ENCODE measurements at places on chromosomes 6 and 20.

DNA sequence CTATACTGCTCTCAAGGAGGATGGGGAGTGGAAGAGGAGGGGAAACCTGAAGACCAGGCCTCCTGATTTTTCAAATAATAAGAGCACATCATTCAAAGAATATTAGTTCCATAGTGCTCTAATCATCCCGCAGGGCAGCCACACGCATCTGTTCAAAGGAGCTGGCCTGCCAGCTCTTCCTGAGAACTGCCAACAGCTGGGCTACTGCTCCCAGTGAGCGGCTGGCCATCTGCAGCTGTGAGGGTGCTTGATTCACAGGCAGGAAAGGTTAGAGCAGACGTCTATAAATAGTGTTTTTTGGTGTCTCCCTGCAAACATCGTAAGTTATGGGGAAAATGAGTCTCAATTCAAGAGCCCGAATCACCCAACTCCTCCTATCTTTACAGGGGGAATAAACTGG lies 17.3 kb downstream of the NSFL1C start:
- no peak for DNase-seq

GRCh38 chr6:37311741-37312473 lies 41.9 kb upstream of the RNF8 start:
- no peak for DNase-seq

DNA sequence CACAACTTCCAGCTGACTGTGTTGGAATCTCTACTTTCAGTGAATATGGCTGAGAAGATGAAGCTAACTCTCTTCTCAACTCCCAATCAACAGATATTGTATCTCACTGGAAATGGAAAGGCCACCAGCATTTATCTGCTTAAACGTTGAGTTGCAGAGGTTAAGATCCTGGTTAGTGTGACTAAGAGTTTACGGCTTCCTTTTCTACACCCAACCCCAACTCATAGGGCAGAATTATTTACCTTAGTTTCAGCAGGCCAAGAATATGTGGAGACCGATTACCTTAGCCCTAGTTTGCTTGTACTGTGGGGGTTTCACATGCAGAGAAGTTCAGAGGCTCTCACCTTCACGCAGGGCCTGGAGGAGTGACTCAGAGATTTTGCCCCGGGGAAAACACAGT lies 1026.6 kb downstream of the EYS start:
- no peak for DNase-seq

DNA sequence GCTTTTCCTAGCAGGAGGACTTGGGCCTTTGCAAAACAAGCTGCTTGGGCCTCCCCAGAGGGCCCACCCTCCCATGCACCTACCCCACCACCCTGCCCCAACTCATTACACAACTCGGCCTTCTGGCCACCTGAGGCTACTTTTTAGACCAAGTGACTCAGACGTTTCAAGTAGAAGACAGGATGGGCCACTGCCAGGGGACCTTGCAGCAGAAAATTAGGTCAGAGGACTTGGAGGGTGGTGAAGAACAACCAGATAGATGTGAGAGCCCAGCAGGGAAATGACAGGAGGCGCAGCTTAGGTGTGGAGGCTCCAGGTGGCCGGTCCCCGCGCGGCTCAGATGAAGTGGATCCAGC lies 1.4 kb downstream of the PPP1R3D start:
- DNase-seq, result no peak

GRCh38 chr6:29628419-29629281 lies 4.3 kb downstream of the GABBR1 start:
- peak; percentile 26 for DNase-seq

DNA sequence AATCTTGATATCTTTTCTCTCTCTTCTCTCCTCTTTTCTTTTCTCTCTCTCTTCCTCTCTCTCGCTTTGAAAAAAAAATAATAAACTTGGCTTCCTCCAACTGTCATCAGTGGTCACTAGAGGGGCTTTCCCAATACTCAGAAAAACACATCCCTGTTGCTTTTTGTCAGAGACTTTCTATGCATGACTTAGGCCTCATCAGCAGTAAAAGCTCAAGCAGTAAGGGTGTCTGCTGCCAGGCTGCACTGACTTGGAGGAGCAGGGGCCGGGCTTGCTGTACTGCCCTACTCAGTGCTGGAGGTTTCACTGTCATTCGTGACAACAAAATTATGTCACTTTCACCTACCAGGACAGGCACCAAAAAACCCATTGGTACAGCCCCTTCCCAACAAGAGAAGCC lies 272.0 kb downstream of the ADGB start:
- no peak for DNase-seq

GRCh38 chr6:112352607-112353006 lies 5.5 kb downstream of the RFPL4B start:
- DNase-seq, result no peak

DNA sequence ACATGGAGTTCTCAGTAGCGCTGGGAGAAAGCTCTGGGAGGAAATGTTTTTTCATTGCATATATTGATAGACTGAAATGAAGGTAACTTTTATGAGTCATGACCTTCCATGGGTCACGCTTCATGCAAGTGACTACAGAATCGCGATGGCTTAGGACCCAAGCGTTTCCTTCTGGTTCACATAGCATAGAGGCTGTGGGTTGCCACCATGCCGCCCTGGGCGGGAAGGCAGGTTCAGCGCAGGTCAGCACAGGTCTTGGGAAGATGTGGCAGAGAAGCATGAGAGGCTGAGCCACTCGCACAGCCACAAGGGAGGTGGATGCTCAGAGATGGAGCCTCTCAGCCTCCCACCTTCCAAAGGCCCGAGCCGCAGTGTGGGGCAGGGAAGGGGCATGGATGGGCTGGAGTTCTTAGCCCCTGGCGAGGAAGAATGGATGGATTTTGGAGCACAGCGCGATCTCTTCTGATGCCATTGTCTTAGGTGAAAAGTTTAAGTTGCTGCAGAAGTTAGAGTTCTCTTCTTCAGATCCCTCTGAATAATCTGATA lies 219.5 kb downstream of the SMOC2 start:
- DNase-seq, result no peak

DNA sequence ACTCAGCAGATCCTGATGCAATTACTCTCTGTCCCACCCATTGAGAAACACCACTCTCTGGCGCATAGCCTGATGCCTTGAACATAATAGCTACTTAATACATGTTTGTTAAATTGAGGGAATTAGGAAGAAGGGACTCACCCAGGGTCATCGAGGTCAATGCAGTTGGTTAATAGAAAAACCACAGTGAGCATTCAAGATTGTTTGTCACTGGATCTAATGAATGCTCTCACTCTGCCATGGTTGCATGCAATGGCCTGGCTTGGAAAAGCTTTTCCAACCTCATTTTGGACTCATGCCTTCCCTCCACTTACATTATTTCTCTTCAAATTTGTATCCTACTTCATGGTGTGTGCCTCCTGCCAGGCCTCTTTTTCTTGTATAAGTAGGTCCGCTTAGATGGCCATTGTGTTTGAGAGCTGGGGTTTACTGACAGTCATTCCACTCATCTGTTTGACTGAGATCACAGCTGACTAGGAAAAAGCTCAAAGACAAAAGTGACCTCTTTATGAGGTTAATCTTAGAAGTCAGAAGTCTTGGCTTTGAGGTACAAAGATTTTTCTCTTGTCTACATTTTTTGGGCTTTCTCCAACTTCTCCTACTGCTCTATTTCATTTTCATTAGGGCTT lies 154.8 kb upstream of the RAB32 start:
- no peak for DNase-seq

DNA sequence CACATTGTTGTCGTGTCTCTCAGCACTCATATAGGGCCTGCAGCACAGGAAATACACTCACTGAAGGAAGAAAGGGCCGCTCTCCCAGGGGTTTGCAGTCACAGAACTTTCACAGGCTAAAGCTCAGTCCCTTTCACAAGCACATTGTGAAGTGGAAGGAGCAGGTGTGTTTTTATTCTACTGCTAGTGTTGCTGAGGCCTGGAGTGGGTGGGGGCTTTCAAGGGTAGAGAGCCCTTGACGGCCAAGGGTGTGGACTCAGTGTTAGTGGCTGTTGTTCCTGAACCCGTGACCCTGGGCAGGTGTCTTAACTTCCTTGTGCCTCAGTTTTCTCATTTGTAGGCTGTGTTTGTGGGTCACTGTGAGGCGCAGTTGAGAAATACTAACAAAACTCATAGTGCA lies 66.2 kb upstream of the SLC22A1 start:
- DNase-seq, result no peak

- DNase-seq, result no peak
These were observed 146.1 kb downstream of the TFAP2A start for GRCh38 chr6:10268611-10269310.

- DNase-seq, result no peak
These were observed 105.0 kb downstream of the KLHL32 start for GRCh38 chr6:97029552-97029951.

Data from stimulated activated CD8-positive, alpha-beta memory T cell treated with anti-CD3 and anti-CD28 coated beads, Interleukin-12 subunit alpha, Interleukin-12 subunit beta, amount 100 ng/mL, for 4 hours (primary cell).